ENCODE measurements at places on chromosomes 2 and 18. TPM values are rescaled to one million over a fixed set of nuclear protein-coding genes. Genes with fewer than 3 reads are reported as not detected.

DNA sequence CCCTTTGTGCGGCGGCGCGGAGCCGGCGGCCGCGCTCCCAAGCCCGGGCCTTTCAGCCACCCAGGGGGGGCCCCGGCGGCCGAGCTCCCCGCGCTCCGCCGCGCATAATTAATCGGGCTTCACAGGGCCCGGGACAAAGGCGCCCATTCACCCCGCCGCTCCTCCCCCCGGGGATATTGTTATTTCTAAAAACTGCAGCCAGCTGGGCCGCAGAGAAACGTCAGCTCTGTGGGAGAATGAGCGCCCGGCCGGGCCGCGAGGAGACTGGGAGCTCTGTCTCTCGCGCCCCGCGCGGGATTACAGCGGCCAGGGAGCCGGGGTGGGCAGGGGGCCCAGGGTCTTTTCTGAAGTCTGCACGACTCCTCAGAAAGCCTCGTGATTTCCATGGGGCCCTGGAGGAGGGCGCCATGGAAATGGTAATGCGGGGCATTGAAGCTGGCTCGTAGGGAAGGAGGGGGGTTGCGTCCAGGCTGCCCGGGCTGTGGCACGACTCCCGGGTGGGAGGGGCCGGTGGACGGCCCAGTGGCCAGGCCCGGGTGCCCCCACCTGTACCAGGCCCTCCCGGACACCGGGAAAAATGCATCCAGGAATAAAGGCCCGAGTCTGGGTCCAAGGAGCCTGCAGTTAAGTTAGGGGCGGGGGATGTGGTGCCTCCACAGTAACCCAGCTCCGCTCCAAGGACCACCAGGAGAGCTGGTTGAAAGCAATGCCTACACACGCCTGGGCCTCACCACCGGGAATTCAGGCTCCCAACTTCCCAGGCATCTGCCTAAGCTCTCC is 125.3 kb downstream of the ZFP36L2 start:
- no peak for DNase-seq

GRCh38 chr18:9559253-9559652 is 55.1 kb downstream of the PPP4R1 start:
- no peak for DNase-seq

GRCh38 chr2:127661072-127661649 is 14.2 kb downstream of the LIMS2 start:
- peak; percentile 8 for DNase-seq

DNA sequence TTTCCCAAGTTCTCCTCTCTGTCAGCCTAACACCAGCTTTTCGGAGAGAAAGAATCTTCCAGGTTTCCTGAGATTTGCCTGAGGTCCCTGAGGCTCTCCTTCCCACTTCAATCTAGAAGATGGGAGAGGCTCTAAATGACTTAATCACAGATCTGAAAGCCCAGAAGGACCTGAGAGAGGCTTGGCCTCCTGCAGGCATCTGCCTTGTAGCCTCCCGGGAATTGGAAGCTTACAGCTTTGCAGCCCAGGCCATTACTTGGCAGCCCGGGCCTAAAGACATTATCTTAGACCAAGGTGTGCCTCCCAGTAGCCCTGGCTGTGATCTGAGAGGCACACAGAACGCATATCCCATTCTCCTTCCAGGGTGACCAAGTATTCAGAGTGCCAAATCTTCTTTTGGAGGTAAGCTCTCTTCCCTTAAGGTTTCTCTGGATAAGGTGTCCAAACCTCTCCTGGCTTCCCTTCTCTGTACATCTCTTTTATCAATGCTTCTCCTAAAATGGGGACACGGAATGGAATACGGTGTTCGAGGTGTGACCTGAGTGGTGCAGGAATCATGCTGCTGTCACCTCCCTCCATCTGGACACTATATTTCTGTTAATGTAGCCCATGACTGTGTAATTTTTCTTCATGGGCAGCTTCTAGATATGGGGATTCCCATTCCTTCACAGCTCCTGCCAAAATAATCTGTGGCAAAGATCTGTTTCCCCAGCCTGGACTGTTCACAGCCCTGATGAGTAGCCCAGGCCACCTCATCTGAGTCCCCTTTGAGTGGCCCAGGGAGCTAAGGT is 16.0 kb downstream of the CTIF start:
- no peak for DNase-seq

- no peak for DNase-seq
Measured at GRCh38 chr18:23924813-23925212, 89.7 kb upstream of the TTC39C start.

- DNase-seq = no peak
Measured at GRCh38 chr2:73961823-73962615, 22.7 kb upstream of the TET3 start.

- DNase-seq = no peak
Measured at GRCh38 chr18:39845631-39846030, 2109.4 kb upstream of the PIK3C3 start.

DNA sequence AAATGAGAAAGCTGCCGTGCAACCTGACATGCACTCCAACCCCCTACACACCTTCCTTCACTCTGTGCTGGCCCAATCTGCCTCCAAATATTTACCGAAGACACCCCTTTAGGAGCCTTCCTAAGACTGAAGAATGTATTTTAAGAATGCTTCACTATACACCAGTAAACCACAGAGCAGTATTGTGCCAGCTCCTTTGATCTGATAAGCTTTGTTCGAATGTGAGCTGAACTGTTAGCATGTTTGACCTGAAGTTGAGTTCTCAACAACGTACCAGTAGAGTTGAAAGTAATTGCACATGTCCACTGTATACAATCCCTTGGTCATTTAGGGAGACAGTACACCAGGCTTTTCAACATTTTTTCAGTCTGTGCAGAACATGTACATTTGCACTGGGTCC is 259.2 kb downstream of the TGIF1 start:
- no peak for DNase-seq

- DNase-seq = no peak
Measured at GRCh38 chr18:74092922-74093321, 54.7 kb downstream of the FBXO15 start.

- no peak for DNase-seq
Measured at GRCh38 chr2:239814116-239814860, 210.9 kb downstream of the NDUFA10 start.

GRCh38 chr2:28004086-28004485 is 113.6 kb downstream of the BABAM2 start:
- no peak for DNase-seq

DNA sequence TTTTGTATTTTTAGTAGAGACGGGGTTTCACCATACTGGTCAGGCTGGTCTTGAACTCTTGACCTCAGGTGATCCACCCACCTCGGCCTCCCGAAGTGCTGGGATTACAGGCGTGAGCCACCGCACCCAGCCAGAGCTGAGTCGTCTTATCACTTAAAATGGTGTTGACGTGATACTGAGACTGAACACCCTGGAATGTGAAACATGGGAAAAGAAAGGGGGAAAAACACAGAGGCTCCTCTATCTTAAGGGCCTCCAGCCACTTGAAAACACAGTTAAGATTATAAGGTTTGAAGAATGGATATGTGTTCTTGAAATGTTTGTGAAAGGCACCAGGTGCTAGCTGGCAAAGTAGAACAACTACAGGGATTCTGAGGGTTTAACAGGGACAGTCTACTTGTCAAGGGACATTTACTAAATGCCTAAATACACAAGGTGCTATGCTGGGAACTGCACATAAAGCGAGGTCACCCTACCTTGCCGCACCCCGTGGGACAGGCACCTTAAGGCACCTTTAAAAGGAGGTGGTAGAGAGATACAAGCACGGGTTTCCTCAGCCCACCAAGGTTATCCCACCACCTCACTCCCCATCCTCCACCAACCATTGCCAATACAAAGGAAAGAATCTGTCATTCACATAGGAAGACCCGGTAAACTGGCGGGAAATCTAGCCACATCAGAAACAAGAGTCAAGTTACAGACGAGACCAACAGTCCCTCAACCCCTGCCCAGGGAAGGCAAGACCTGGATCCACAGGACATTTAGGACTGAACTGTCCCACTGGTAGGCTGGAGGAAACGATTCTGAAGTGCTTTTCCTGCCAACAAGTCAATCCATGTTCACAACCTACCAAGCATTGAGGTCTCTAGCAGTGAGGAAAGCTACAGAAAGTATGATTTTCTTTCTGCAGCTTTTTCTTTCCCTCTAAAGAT is 43.4 kb downstream of the STK39 start:
- no peak for DNase-seq

DNA sequence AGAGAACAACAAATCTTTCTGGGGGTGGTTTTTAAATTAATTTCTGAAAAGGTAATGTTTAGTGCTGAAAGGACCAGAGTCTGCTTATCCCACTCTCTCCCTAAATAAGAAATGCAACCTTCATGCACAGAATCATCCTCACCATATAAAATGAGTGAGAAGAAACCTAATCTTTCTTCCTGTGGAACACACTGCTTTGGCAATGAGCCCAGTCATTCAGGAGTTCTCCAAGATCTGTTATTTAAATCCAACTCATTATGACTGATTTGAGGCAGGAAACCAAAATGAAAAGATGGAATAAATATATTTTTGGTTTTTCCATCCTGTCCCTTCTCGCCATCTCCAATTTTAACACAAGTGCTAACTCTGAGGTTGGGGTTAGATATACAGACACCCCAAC is 228.3 kb downstream of the SRBD1 start:
- DNase-seq = no peak

DNA sequence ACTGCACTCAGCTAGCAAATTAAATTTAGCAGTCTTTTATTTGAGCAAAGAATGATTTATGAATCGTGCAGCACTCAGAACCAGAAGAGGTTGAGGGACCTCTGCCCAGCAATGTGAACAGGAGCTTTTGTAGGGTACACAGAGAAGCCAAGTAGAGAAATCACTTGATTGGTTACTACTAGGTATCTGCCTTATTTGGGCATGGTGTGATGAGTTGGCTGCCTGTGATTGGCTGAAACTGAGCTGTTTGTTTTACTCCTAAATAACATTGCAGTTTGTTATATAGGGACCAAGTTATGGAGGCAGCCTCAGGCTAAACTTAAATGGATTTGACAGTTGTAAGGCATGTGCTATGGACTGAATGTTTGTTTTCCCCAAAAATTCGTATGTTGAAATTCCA is 122.5 kb downstream of the RDH14 start:
- DNase-seq = no peak

- no peak for DNase-seq
Measured at GRCh38 chr2:170362871-170363631, 185.1 kb downstream of the MYO3B start.

DNA sequence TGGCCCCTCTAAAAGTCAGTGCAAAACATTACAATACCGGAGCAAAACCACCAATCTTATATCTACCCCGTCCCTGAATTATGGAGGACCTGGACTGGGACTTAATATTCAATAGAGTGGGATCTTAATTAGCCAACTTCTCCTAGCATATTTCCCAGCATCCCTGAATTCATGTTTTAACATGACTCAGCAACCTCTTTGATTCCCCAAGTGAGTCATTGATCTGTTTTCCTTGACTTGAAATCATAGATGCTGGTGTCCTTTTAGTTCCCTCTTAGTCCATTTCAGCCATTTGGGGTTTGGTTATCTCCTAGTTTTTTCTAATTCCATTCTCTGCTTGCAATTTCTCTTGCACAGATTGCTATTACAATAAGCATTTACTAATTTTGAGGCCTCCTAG is 677.7 kb upstream of the CELF4 start:
- no peak for DNase-seq

- no peak for DNase-seq
Measured at GRCh38 chr18:58669731-58670378, 1.4 kb upstream of the MALT1 start.

DNA sequence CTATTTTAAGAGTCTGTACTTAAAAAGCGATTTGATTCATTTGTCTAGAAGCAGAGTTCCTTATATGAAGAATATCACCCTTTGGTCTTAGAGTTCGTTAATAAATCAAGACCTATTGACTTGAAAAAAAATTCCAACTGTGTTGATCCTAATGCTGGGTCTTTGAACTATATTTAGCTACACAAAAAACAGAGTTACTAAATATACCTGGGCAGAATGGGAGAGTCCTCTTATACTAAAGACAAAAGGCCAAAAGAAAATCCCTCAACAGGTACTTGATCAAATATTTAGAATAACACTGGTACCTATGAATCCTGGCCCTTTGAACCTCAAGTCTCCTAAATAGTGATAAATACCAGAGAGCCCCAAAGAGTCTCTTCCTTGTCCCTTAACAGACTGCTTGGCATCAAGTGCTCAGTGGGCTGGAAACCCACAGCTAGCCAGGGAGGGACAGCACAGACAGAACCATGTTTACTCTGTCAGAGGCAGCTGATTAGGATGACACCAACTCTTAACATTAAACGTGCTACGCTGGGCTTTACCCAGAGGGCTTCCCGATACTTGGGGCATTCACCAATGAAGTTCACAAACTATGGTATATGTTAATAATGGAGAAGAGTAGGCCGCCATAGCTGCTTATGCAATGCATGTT is 95.1 kb downstream of the FIGN start:
- no peak for DNase-seq

- DNase-seq = no peak
Measured at GRCh38 chr2:120881981-120882788, 146.5 kb downstream of the GLI2 start.

DNA sequence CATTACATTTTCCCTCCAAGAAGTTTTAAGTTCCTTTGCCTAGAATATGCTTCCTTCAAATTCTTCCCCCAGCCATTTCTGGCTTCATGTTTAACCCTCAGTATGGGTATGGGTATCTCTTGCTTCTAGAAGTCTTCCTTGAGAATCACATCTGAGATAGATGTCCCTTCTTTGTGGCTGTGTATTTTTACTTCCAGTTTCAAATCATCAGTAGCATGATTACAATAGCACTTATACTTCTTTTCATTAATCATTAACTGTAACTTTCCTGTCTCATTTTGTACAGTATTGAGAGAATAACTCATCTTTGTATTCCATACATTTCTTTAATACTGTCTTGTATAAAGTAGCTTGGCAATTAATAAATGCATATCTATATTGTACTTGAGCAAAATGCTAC is 17.3 kb upstream of the PDE1A start:
- no peak for DNase-seq

- DNase-seq = no peak
Measured at GRCh38 chr2:955829-956731, 5.4 kb downstream of the SNTG2 start.

GRCh38 chr2:74881176-74881575 is 47.2 kb downstream of the HK2 start:
- no peak for DNase-seq

DNA sequence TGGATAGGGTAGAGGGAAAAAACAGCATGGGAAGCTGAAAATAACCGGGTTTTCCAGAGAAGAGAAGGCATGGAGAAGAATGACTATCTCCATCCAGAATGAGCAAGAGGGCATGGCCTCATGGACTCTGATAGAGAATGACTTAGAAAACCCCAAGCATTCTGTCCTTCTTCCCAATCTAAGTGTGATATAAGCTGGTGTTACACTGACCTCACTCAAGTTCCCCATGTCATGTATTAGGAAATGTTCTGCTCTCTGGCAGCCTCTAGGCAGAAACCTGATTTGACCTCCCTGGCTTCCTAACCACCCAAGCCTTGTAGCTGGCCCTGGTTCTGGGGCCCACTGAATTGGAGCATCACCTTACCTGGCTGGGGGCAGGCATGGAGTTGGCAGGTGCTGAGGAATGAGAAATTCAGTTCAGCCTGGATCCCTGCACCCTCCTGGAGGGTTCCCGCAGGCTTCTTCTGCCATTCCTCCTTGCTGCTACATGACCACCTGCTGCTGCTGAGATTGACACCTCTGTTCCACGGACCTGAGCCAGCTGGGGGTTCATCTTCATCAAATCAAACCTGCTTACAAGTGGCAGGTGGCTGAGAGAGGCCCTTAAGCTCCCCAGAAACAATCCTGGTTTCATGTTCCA is 5.2 kb upstream of the SIGLEC15 start:
- DNase-seq = no peak

NT5DC4 gene
- total RNA-seq = not detected

FBLN7 gene
- 0.49 TPM for total RNA-seq

PDE6D gene
- total RNA-seq = 17.4 TPM

CCDC178 gene
- total RNA-seq = not detected
